ENCODE measurements at places on chromosomes 6 and 20.

- no peak overlapping the region for H3K27ac ChIP-seq
- peaks cover 19% of the 10 kb centered on the region for H3K27me3 ChIP-seq
- H3K4me1 ChIP-seq, result no peaks in the 10 kb centered on the region
Observed at GRCh38 chr6:39057251-39058155, 8.9 kb downstream of the GLP1R start.

GRCh38 chr20:8094850-8095249 is 37.2 kb upstream of the PLCB1 start:
- DNase-seq, result no peak
- H3K4me1 ChIP-seq, result no peaks in the 10 kb centered on the region
- peaks cover 14% of the 10 kb centered on the region for H3K27me3 ChIP-seq
- H3K4me3 ChIP-seq, result no peak overlapping the region
- no peaks in the 10 kb centered on the region for H3K36me3 ChIP-seq

DNA sequence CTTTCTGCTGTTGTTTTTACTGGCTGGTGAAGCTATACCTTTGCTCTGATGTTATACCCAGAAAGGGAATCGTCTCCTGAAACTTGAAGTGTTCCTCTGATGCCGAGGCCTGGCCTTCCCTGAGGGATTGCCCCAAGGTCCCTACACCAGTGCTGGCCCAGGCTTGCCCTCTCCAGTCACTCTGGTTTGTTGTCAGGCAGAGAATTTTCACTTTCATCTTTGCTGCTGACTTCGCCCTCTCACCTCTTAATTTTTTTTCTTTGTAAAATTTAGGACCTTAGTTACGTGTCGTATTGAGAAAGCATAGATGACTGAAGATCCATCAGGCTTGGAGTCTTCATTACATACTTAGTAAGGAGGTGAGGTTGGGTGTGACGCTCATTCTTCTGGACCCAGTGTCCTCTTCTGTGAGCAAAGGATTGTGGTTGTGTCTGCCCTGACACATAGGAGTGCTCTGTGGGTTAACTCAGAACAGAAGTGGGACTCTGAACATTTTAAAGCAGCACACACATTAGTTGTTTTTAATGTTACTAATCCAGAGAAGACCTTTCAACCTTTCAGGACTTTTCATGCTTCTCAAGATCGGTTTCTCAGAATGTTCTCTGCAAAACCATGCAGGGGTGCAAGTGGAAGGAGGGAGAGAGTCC is 45.4 kb downstream of the TULP4 start:
- H3K36me3 ChIP-seq, result no peaks in the 10 kb centered on the region
- no peak overlapping the region for H3K27ac ChIP-seq
- DNase-seq, result no peak
- H3K4me1 ChIP-seq, result peaks cover 29% of the 10 kb centered on the region
- no peak overlapping the region for H3K4me3 ChIP-seq

DNA sequence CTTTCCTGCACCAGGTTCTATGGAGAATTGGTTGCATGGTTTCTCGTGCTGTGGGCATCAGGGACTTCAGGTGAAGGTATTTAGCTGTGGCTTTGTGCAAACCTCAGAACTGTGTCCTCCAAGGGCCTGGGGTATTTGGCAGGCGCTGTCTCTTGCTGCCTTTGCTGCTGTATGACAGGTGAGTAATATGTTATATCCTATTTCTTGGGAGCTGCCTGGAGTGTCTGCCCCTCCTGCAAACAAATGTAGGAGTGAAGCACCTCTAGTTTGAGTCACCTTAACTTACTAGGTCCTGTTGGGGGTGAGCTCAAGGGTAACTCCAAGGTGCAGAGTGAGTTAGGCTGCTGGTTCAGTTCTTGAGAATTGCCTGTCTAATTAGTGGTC is 177.7 kb upstream of the RNF24 start:
- no peak overlapping the region for H3K27ac ChIP-seq
- H3K4me3 ChIP-seq, result no peak overlapping the region
- H3K27me3 ChIP-seq, result peaks cover 4% of the 10 kb centered on the region
- H3K4me1 ChIP-seq, result peaks cover 3% of the 10 kb centered on the region

DNA sequence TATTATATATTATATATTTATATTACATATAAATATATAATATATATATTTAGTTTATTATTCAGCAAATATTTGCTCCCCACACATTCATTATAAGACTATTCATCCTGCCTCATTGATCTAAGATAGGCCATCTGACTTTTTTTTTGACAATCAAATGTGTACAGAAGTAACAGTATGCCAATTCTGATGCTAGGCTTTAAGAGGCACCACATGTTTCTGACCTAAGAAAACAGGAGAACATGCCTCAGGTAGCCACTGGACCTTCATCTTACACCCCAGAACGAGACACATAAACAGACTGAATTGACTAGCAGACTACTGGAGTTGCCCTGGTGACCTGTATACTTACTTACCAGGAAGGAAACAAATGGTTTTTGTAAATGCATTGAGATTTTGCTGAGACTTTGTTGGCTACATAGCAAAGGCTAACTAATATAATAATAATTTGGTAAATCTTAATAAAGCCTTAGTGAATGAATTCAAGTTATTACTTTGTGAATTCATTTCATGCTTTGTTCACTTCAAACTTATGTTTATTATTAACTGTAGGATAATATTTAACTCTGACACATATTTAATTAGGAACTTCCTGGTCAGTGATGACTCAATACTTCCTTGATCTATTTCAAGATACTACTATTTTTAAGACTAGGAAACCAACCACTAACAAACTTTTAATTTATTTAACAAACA is 13.4 kb upstream of the MYO6 start:
- no peak for DNase-seq
- H3K4me3 ChIP-seq, result no peak overlapping the region
- H3K27ac ChIP-seq, result no peak overlapping the region
- no peaks in the 10 kb centered on the region for H3K4me1 ChIP-seq

DNA sequence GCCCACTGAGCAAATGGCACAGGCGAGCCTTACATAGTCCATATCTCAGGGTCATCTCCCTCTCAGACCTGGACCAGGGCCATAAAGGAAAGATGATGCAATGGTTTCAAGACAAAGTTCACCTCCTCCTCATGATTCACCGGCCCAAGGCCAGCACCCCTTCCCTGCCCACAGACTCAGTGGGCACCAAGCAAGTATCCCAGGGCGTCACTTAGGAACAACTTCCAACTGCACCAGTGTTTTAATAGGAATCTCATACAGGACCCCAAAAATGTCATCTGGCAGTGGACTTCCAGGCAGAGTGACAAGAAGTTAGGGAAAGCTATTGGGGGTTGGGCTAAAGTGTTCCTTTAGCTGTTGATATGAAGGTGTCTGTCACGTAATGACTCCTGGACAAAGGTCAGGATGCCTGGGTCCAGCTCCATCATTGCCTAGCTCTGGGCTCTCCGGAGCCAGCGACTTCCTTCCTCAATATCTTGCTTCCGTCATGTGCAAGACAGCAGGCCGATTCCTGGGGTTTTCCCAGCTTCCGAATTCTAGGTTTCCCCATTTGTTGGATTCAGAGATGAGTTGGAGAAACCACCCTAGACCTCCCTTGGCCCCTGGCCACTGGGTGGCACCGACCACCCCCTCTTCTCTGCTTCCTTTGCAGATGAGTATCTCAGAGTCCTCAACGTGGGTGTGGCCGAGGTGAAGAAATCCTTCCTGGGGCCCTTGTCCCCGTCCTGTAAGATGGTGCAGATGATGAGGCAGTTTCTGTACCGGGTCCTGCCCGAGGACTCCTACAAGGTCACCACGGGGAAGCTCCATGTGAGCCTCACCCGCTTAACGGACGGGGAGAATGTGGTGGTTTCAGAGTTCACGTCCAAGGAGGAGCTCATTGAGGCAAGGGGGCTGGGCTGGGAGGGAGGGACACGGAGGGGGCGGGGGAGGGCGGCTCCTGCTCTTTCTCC is 21.1 kb downstream of the PNPLA1 start:
- H3K36me3 ChIP-seq, result no peaks in the 10 kb centered on the region
- no peak overlapping the region for H3K27ac ChIP-seq
- DNase-seq, result no peak
- H3K4me3 ChIP-seq, result no peak overlapping the region
- peaks cover 5% of the 10 kb centered on the region for H3K4me1 ChIP-seq

DNA sequence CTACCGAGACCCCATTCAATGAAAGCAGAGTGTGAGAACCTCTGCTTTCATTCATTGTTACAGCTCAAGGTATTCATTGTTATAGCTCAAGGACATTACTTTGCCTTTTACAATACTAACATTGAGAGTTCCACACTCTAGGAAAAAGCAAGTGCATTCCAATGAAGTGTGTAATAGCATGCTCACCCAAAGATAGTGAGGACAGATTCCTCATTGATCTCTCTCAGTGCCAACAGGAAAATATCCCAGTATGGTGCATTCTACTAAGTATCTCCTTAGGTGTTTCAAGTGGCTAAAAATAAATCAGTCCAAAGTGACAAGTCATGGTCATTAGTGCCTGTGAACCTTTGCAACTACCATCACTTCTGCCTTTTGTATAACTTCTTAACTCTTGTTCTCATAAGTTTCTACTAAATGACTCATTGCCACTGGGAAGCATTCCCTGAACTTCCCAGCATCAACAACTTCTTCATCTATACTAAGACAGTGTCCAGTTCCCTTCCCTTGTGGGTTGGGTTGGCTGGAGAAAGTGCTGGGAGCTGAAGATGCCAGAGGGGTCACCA is 140.7 kb upstream of the STXBP5 start:
- no peak overlapping the region for H3K27ac ChIP-seq
- no peak for DNase-seq
- H3K27me3 ChIP-seq, result no peaks in the 10 kb centered on the region
- H3K36me3 ChIP-seq, result peaks cover 5% of the 10 kb centered on the region
- H3K4me3 ChIP-seq, result no peak overlapping the region

DNA sequence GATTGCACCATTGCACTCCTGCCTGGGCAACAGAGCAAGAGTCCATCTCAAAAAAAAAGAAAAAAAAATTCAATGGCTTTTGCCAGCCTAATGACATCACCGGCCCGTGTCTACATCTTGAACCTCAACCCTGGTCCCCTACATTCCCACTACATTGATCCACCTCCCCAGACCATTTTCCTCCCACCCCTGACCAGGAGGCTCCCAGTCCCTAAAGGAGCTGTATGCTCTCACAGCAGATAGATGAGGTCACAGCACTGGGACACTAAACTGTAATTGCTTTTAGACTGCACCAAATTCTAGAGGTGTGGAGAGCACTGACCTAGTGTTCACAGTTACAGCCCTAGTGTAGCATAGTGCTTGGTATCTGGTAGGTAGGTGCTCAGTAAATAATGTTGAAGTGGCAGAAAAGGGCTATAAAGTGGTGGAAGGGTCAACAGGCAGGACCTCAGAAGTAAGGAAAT is 10.7 kb downstream of the TGIF2 start:
- no peak for DNase-seq
- no peak overlapping the region for H3K4me3 ChIP-seq
- peaks cover 37% of the 10 kb centered on the region for H3K36me3 ChIP-seq
- no peak overlapping the region for H3K27ac ChIP-seq

GRCh38 chr6:154370545-154370944 is 13.9 kb upstream of the IPCEF1 start:
- H3K27me3 ChIP-seq, result no peaks in the 10 kb centered on the region
- H3K4me3 ChIP-seq, result no peak overlapping the region
- no peak overlapping the region for H3K27ac ChIP-seq
- peaks cover 10% of the 10 kb centered on the region for H3K4me1 ChIP-seq
- no peak for DNase-seq

Data from activated naive CD8-positive, alpha-beta T cell treated with anti-CD3 and anti-CD28 coated beads for 36 hours (primary cell).